ENCODE measurements at places on chromosomes 6 and 20.

GRCh38 chr6:28673417-28673786 is 147.7 kb downstream of the GPX5 start:
- peaks cover 18% of the 10 kb centered on the region for H3K27me3 ChIP-seq
- no peaks in the 10 kb centered on the region for H3K4me1 ChIP-seq
- no peak for DNase-seq
- no peak overlapping the region for H3K27ac ChIP-seq
- H3K36me3 ChIP-seq, result no peaks in the 10 kb centered on the region

DNA sequence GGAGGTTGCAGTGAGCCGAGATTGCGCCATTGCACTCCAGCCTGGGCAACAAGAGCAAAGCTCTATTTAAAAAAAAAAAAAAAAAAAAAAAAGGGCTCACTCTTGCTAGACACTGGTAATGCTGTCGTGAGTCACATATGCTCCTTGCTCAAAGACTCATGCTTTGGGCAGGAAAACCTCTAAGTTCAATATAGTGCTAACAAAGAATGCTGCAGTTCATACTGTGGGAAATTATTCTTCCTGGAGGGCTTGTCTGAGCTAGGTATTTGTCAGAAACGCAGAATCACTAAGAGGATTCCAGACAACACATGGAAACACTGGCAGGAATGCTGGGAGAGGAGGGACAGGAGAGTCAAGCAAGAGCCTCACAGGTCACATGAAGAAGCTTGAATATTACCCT is 2.3 kb upstream of the LYRM2 start:
- H3K27ac ChIP-seq, result no peak overlapping the region
- H3K4me1 ChIP-seq, result peaks cover 7% of the 10 kb centered on the region
- no peak overlapping the region for H3K4me3 ChIP-seq
- no peak for DNase-seq

DNA sequence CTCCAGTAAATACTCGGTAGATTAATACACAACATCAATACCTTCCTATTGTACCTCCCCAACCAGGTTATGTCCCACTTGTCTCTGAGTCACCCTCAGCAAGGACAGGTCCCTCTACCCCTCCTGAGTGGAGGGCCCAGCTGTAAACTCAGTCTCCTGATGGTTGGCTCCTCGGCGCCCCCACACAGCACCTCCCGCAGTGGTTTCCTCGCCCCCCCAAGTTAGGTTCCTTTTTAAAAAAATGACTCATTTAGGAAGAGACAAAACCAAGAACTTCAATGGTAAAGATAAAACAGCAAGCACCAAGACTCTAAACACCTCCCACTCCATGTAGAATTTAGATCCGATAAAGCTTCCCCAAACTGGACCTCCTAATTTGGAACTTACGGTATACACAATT is 83.5 kb downstream of the TRERF1 start:
- no peaks in the 10 kb centered on the region for H3K27me3 ChIP-seq
- peak; percentile 53 for DNase-seq
- no peaks in the 10 kb centered on the region for H3K36me3 ChIP-seq

DNA sequence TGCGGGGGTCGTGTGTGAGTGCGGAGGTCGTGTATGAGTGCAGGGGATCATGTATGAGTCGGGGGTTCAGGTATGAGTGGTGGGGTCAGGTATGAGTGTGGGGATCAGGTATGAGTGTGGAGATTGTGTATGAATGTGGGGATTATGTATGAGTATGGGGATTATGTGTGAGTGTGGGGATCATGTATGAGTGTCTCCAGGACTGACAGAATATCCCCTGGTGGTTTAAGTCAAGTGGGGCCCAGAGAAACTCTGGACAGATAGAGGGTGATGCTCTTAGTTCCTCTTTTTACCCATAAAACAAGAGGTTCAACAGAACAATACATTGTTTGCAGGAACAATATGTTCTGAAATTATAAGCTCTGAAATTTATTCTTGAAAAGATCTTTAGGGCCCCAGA is 131.9 kb downstream of the UST start:
- H3K4me1 ChIP-seq, result no peaks in the 10 kb centered on the region
- H3K36me3 ChIP-seq, result no peaks in the 10 kb centered on the region
- no peaks in the 10 kb centered on the region for H3K27me3 ChIP-seq
- DNase-seq, result no peak
- H3K27ac ChIP-seq, result no peak overlapping the region

GRCh38 chr6:78909391-78909790 is 42.0 kb downstream of the IRAK1BP1 start:
- no peak for DNase-seq
- peaks cover 2% of the 10 kb centered on the region for H3K27me3 ChIP-seq
- no peak overlapping the region for H3K4me3 ChIP-seq

DNA sequence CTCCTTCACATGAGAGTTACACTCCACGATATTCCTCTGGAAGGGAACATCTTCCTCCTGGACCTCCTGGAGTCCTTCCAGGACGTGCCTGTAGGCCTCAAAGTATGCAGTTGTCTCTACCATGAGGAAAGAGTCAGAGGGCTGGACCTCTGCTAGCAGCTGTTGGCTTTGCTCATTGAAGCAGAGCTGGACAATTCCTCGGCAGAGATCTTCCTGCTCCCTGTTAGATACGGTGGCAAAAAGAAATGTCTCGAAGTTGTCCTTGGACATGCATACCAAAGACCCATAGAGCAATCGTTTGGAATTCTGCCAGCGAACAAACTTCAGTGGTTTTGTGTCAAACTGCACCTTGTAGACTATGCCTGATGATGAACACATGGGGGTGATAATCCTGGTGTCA is 7.7 kb downstream of the ZNFX1 start:
- H3K4me1 ChIP-seq, result peaks cover 25% of the 10 kb centered on the region
- peaks cover 58% of the 10 kb centered on the region for H3K36me3 ChIP-seq
- no peak overlapping the region for H3K4me3 ChIP-seq
- no peak for DNase-seq
- no peaks in the 10 kb centered on the region for H3K27me3 ChIP-seq

DNA sequence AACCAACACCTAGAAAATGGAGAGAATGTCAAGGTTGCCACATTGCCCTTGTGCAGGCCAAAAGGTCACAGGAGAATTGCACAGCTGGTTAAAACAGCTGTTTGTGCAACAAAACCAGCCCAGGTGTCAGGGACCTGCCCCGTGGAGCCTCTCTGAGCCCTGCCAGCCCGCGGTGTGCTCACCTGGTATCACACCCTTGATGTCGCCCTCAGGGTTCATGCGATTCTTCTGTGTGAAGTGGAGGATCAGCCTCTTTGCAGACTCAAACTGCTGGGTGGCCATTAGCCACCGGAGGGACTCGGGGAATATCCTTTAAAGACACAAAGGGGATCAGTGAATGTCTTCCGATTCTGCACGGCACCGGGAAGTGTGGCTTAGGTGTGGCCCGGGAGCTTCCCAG is 39.2 kb downstream of the PSMG4 start:
- no peak for DNase-seq
- H3K36me3 ChIP-seq, result no peaks in the 10 kb centered on the region
- H3K4me3 ChIP-seq, result no peak overlapping the region

- H3K4me3 ChIP-seq, result no peak overlapping the region
- H3K36me3 ChIP-seq, result no peaks in the 10 kb centered on the region
- H3K27me3 ChIP-seq, result no peaks in the 10 kb centered on the region
- H3K4me1 ChIP-seq, result no peaks in the 10 kb centered on the region
- H3K27ac ChIP-seq, result no peak overlapping the region
Measured at GRCh38 chr20:47960769-47961541, 175.7 kb upstream of the SULF2 start.

GRCh38 chr20:2206957-2207769 is 88.6 kb upstream of the TGM3 start:
- peaks cover 3% of the 10 kb centered on the region for H3K4me1 ChIP-seq
- DNase-seq, result peak; percentile 6
- H3K27me3 ChIP-seq, result peaks cover 5% of the 10 kb centered on the region
- no peak overlapping the region for H3K27ac ChIP-seq
- no peaks in the 10 kb centered on the region for H3K36me3 ChIP-seq
- H3K4me3 ChIP-seq, result peak overlapping the region; percentile 67

DNA sequence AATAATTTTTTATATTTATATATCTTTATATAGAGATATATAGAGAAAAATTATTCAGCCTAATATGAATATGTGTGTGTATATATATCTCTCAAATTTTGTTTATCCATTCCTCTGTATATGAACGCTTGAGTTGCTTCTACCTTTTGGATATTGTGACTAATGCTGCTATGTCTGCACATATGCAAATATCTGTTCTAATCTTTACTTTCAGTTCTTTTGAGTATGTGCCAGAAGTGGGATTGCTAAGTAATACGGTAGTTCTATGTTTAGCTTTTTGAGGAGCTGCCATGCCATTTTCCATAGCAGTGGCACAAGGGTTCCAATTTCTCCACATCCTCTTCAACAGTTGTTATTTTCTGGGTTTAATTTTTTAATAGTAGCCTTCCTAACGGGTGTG is 72.8 kb upstream of the CEP85L start:
- H3K4me1 ChIP-seq, result peaks cover 16% of the 10 kb centered on the region
- H3K36me3 ChIP-seq, result no peaks in the 10 kb centered on the region
- no peaks in the 10 kb centered on the region for H3K27me3 ChIP-seq
- DNase-seq, result no peak
- H3K4me3 ChIP-seq, result peak overlapping the region; percentile 38

DNA sequence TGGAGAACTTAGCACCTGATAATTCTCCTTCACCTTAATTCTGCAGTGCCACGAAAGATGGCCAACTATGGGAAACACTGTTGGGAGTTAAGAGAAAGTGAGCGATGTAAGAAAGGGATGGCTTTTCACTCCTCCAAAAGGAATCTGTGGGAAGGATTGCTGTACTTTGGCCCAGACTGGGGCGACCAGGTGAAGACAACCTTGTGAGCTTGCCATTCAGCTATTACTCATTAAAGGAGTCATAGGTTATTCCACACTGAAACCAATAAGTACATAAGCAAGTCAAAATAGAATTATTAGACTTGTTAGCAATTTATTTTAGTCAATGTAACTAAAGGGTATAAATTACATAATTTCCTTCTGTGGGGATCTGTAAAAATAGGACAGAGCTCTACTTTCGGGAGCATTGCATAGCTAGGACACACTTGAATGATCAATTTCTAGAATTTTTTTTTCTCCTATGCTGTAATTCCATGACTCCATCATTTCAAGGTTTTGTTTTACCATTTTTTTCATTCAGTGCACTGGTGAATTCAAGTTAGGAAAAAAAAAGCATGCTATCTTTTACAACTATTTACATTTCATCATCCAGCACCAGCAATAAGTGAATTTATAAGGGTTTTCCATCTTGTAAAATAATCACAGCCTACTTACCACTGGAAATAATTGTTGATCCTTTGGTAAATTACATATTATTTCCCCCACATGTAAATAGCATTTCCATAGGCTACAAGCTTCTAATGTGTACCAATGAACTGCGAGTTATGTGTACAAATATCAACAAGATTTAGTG is 231.7 kb downstream of the SIM1 start:
- H3K4me1 ChIP-seq, result no peaks in the 10 kb centered on the region

GRCh38 chr6:75449630-75450206 is 43.9 kb downstream of the FILIP1 start:
- H3K4me1 ChIP-seq, result no peaks in the 10 kb centered on the region
- H3K36me3 ChIP-seq, result no peaks in the 10 kb centered on the region
- DNase-seq, result no peak
- no peak overlapping the region for H3K4me3 ChIP-seq
- no peak overlapping the region for H3K27ac ChIP-seq
- no peaks in the 10 kb centered on the region for H3K27me3 ChIP-seq

- no peak overlapping the region for H3K4me3 ChIP-seq
- H3K36me3 ChIP-seq, result no peaks in the 10 kb centered on the region
- no peaks in the 10 kb centered on the region for H3K27me3 ChIP-seq
- DNase-seq, result no peak
- H3K4me1 ChIP-seq, result no peaks in the 10 kb centered on the region
Measured at GRCh38 chr6:14919038-14919670, 326.7 kb upstream of the JARID2 start.

DNA sequence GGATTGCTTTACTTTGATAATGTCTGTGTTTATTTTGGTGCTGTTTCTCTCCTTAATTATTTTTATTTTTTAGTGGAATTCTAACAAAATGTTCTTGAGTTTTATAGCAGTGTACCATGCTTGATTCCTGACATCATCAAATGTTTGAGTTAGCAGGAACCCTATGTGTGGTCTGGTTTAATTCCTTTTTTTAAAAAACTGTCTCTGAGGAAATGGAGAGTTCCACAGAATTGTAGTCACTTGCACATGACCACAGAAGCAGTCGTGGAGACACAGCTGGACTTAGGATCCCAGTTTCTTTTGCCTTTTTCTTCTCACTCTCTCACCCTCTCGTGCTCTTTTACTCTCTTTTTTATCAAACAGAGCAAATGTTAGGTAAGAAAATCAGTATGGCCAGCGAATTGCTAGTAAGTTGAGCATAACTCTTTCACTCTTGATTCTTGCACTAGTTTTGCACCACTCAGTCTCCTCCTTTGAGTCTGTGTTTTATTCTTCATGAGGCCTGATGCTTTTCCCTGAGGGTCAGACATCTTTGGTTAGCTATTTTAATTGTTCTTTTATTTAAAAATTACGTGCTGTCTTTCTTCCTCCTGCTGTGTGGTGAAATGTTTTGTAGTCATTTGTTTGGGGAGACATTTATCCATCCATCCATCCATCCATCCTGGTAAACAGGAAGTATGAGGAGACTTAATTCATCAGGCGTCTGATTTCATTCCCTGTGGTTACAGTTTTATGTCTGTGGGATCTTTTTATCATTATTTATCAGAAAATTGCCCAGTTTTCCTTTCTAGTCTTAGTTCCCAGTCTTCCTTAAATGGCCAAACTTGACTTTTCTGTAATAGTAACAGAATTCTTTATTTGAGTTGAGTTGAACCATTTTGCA is 83.0 kb downstream of the SCAF8 start:
- no peak overlapping the region for H3K27ac ChIP-seq
- H3K27me3 ChIP-seq, result no peaks in the 10 kb centered on the region
- peaks cover 93% of the 10 kb centered on the region for H3K36me3 ChIP-seq
- no peaks in the 10 kb centered on the region for H3K4me1 ChIP-seq
- H3K4me3 ChIP-seq, result no peak overlapping the region

DNA sequence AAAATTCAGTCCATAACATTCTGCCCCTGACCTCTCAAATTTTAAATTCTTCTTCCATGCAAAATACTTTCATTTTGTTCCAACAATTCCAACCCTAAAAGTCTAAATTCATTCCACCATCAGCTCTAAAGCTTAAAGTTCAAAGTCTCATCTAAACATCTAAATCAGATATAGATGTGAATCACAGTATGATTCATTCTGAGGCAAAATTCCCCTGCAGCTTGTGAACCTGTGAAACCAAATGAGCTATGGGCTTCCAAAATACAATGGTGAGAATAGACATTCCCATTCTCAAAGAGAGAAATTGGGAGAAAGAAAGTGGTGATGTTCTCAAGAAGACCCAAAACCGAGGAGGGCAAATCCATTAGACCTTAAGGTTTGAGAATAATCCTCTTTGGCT is 309.8 kb downstream of the HIVEP2 start:
- no peaks in the 10 kb centered on the region for H3K36me3 ChIP-seq
- no peaks in the 10 kb centered on the region for H3K4me1 ChIP-seq
- H3K27ac ChIP-seq, result no peak overlapping the region
- DNase-seq, result no peak
- no peaks in the 10 kb centered on the region for H3K27me3 ChIP-seq

- no peak overlapping the region for H3K4me3 ChIP-seq
- no peaks in the 10 kb centered on the region for H3K36me3 ChIP-seq
- no peak overlapping the region for H3K27ac ChIP-seq
Measured at GRCh38 chr6:7868926-7869325, 41.7 kb downstream of the TXNDC5 start.

- peak overlapping the region; percentile 57 for H3K4me3 ChIP-seq
- no peaks in the 10 kb centered on the region for H3K27me3 ChIP-seq
- H3K36me3 ChIP-seq, result no peaks in the 10 kb centered on the region
Measured at GRCh38 chr6:90297115-90297866, 648 bp upstream of the BACH2 start.

- H3K4me1 ChIP-seq, result no peaks in the 10 kb centered on the region
- H3K27me3 ChIP-seq, result no peaks in the 10 kb centered on the region
- H3K36me3 ChIP-seq, result no peaks in the 10 kb centered on the region
- DNase-seq, result no peak
- H3K4me3 ChIP-seq, result no peak overlapping the region
Measured at GRCh38 chr6:154494592-154495311, 15.7 kb downstream of the CNKSR3 start.

All from effector memory CD4-positive, alpha-beta T cell (primary cell).